Tracheal epithelial cell (primary cell): ENCODE measurements at places on chromosomes 4 and X. TPM values are rescaled to one million over a fixed set of nuclear protein-coding genes. Genes with fewer than 3 reads are reported as not detected.

The CYBB gene
- under 0.01 TPM in 1 of 2 replicates, not detected in the other for total RNA-seq

The PCDH18 gene
- total RNA-seq, result under 0.01 TPM in 1 of 2 replicates, not detected in the other

The AMBN gene
- total RNA-seq, result not detected in 2 replicates

The SYP gene
- total RNA-seq, result not detected in 2 replicates

The EMD gene
- 17.3 and 17.4 TPM in 2 replicates for total RNA-seq

The TSPAN6 gene
- total RNA-seq, result 25.2 and 25.5 TPM in 2 replicates

The SCML2 gene
- 0.21 and 0.48 TPM in 2 replicates for total RNA-seq

The LGI2 gene
- total RNA-seq, result under 0.01 TPM in 1 of 2 replicates, not detected in the other

The TXK gene
- total RNA-seq, result 0.21 and 0.48 TPM in 2 replicates

The C4orf17 gene
- not detected in 2 replicates for total RNA-seq

The POF1B gene
- 4.6 and 4.9 TPM in 2 replicates for total RNA-seq

The SPIN2A gene
- not detected in 2 replicates for total RNA-seq

The LUZP4 gene
- not detected in 2 replicates for total RNA-seq

The EFNB1 gene
- 160 and 210 TPM in 2 replicates for total RNA-seq

The JCHAIN gene
- total RNA-seq, result not detected in 2 replicates

The SPATA18 gene
- 12.5 and 15.8 TPM in 2 replicates for total RNA-seq

The PTCHD1 gene
- under 0.01 TPM in 1 of 2 replicates, not detected in the other for total RNA-seq

The NUDT10 gene
- 0.64 and 3.4 TPM in 2 replicates for total RNA-seq

The COL4A6 gene
- total RNA-seq, result 24.1 and 26.9 TPM in 2 replicates

The ZXDA gene
- total RNA-seq, result 7.0 and 8.0 TPM in 2 replicates

The EPGN gene
- total RNA-seq, result 5.8 and 13.5 TPM in 2 replicates

The ART3 gene
- not detected in 2 replicates for total RNA-seq

The CLDN22 gene
- not detected in 2 replicates for total RNA-seq

The ADGRG4 gene
- not detected in 2 replicates for total RNA-seq

The FAM241A gene
- 1.7 and 1.9 TPM in 2 replicates for total RNA-seq

The ANXA3 gene
- 321 and 503 TPM in 2 replicates for total RNA-seq

The SATL1 gene
- not detected in 2 replicates for total RNA-seq

The GPC3 gene
- under 0.01 TPM in 2 replicates for total RNA-seq

The MAGEA4 gene
- not detected in 2 replicates for total RNA-seq

The RBBP7 gene
- total RNA-seq, result 78.6 and 79.3 TPM in 2 replicates

The GAB3 gene
- total RNA-seq, result 0.24 and 0.43 TPM in 2 replicates

The MCUB gene
- total RNA-seq, result 12.0 and 14.3 TPM in 2 replicates

The SLC26A1 gene
- total RNA-seq, result 0.21 and 0.24 TPM in 2 replicates

The BMPR1B gene
- total RNA-seq, result 4.1 and 15.3 TPM in 2 replicates

The NLRP2B gene
- not detected in 2 replicates for total RNA-seq

The NLGN3 gene
- total RNA-seq, result not detected in 2 replicates
